Endothelial cell (in vitro differentiated cells): ENCODE measurements at places on chromosomes 5 and 9.
A peak's percentile ranks its signal among the peaks of the same experiment; 100 is the strongest.

DNA sequence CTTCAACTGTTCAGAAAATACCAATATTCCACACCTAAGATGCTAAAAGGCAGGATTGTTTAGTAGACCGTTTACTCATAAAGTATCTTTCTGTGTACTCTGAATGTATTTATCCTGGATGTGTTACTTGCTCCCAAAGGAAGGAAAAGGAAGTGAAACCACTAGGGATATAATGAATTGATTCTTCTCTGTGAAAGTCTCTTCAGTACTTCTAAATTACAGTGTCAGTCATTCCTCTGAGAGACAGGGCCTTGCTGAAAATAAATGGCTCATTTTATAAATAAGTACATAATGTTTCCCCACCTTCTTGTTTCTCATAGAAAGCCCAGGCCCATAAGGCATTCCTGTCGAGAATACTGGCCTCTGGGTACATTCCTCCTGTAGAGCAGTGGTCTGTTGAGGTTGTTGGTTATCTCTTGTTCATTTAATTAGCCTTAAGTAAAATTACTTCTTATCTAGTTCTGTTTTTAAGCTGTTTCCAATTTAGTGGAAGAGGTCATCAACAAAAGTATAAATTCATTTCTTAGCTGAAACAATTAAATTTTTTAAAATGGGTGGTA lies 1.6 kb downstream of the HAPLN1 start:
- no peak for DNase-seq

DNA sequence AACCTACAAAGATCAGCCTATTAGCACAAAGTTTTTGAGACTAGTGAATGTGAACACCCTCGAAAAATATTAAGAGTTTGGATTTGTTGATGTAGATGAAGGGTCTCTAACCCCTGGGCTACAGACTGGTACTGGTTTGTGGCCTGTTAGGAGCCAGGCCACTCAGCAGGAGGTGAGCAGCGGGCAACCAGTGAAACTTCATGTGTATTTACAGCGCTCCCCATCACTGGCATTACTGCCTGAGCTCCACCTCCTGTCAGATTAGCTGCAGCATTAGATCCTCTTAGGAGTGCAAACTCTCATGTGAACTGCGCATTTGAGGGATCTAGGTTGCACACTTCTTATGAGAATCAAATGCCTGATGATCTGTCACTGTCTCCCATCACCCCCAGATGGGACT lies 11.2 kb upstream of the PAM start:
- DNase-seq, result no peak

- DNase-seq, result no peak
Measured at GRCh38 chr9:36864491-36865410, 169.3 kb downstream of the PAX5 start.

- DNase-seq, result no peak
Measured at GRCh38 chr5:148491015-148491792, 107.4 kb downstream of the FBXO38 start.

DNA sequence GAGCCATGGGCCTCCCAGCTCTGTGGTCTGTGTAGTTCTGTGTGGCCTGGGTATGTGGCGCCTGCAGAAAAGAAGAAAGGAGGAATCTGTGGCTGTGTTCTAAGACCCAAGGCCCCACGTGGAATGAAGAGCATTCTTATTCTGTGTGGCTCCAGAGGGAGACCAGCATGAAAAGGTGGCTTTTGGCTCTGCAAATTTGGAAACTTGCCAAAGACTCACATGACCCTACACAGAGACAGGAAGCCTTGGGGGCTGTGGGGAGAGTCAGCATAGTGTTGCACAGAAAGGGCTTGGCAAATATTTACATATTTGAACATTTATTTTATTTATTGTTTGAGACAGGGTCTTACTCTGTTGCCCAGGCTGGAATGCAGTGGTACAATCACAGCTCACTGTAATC lies 193.3 kb downstream of the TMEM38B start:
- no peak for DNase-seq

GRCh38 chr5:80866371-80866770 lies 93.8 kb upstream of the RASGRF2 start:
- no peak for DNase-seq

GRCh38 chr5:7261049-7261448 lies 134.9 kb upstream of the ADCY2 start:
- DNase-seq, result peak; percentile 48

- DNase-seq, result no peak
Measured at GRCh38 chr5:98299435-98299834, 474.0 kb upstream of the RGMB start.
